Bladder microvascular endothelial cell (primary cell): ENCODE measurements at places on chromosomes 5 and 9. TPM values are rescaled to one million over a fixed set of nuclear protein-coding genes. Genes with fewer than 3 reads are reported as not detected.

The SPATA31C1 gene
- not detected in 2 replicates for total RNA-seq

The EQTN gene
- total RNA-seq, result not detected in 2 replicates

The SPATA9 gene
- not detected in 2 replicates for total RNA-seq

The GFPT2 gene
- total RNA-seq, result 0.25 and 0.97 TPM in 2 replicates

The SLC36A3 gene
- not detected in 2 replicates for total RNA-seq

The SLCO6A1 gene
- not detected in 2 replicates for total RNA-seq

The PCDHA8 gene
- 0.13 TPM in 1 of 2 replicates, not detected in the other for total RNA-seq

The GPR150 gene
- total RNA-seq, result 0.06 TPM in 1 of 2 replicates, not detected in the other

The SHOC1 gene
- total RNA-seq, result not detected in 2 replicates

The FPGS gene
- total RNA-seq, result 66.7 and 94.3 TPM in 2 replicates

The BHMT2 gene
- 0.16 and 1.3 TPM in 2 replicates for total RNA-seq

The ZMAT2 gene
- 37.2 and 58.8 TPM in 2 replicates for total RNA-seq

The JAKMIP2 gene
- under 0.01 TPM in 1 of 2 replicates, not detected in the other for total RNA-seq

The DOLK gene
- total RNA-seq, result 24.0 and 33.0 TPM in 2 replicates
